ENCODE measurements at places on chromosomes 13 and 19.

GRCh38 chr19:5743630-5744029 is 23.2 kb downstream of the CATSPERD start:
- DNase-seq: no peak

DNA sequence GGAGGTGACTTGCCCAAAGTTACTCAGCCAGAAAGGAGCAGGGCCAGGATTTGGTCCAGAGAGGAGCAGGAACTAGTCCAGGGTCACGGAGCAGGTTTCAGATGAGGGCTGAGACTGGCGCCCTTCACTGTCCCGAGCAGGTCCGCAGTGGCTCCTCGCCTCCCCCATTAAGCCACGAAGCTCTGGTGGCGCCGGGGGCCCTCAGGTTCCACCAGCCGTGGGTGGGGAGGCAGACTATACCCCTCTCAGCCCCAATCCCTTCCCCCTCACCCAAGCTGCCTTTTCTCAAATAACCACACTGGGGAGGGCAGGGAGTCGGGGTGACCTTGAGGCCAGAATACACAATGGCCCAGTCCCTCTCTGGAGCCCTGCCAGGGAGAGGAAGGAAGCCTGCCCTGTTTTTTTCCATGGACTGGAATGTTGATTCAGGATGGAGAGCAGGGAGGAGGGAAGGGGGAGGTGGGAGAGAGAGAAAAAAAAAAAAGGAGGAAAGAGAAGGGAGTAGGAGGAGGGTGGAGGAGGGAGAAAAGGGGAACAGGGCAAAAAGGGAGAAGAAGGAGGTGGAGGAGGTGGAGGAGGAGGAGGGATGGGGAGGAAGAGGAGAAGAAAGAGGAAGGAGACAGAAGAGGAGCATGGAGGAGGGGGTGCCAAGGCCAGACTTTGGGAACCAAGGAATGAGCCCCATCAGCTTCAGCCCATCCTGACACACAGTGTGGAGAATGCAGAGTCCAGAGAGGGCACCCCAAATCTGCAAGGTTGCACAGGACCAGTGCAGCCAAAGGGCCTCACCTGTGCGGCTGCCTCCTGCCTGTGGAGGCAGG is 19.7 kb downstream of the CEACAM16 start:
- DNase-seq: no peak

DNA sequence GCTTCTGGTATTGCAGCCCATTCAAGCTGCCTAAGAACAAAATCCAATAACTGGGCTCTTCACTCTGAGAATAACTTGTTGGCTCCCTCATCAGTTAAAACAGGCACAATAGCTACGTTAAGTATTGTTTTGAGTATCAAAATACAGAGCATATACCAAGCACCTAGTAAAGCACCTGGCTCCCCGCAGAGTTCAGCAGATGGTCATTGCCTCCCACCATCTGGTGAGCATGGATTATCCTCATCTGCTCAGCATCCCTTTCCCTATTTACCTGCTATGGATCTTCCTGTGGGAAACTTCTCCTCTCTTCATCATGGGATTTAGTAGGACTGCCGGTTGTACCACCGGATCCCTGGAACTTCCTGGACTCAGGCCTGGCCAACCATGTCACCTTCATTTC is 199.2 kb upstream of the MAB21L1 start:
- DNase-seq: no peak

DNA sequence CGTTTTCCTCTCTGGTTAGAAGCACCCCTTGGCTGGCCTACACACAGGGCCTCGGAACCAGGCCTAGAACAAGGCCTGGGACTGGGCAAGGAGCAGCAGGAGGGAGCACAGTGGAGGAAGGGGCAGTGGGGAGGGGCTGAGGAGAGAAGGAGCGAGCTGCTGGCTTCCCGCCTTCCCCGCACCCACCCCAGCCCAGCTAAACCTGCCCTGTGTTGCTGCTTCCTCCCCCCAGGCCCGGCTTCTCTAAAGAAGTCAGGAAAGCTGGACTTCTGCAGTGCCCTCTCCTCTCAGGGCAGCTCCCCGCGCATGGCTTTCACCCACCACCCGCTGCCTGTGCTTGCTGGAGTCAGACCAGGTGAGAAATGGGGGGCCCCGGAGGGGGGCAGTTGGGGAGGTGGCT is 24.3 kb downstream of the LYL1 start:
- DNase-seq: no peak

DNA sequence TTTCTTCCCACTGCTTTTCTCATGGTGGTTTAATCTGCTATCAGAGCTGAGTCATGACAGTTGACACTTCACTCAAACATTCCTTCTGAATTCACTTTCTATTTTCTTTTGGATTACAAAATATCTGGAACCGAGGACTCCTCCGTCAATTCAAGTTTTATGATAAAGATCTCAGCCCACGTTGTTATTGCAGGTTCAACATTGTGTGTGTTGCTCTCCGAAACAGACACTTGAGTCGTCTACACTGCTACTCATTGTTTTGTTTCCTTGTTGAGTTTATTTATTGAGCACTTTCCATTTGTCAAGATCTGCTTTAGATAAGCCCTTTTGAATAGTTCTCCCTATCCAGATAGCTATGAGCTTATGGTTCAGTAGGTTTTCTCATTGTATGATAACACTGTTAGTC is 636.1 kb upstream of the GPC6 start:
- no peak for DNase-seq

GRCh38 chr19:49818649-49819370 is 721 bp downstream of the MED25 start:
- DNase-seq: no peak

DNA sequence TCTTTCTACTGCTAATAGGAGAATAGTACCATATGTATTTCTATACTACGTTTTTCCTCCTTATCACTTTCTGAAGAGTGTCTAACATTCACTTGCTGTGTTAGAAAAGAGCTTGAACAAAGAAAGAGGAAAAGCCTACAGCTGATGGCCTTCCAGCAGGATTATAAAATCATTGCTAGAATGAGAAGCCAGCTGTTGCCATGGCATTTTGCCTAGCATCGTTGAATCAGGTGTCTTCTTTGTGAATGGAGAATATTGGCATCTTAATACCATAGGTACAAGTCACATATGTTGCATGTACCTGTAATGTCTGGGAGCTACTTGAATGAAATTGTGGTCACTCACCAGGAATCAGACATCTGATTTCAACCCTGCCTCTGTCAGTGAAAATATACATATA is 1174.9 kb downstream of the PCDH17 start:
- no peak for DNase-seq

DNA sequence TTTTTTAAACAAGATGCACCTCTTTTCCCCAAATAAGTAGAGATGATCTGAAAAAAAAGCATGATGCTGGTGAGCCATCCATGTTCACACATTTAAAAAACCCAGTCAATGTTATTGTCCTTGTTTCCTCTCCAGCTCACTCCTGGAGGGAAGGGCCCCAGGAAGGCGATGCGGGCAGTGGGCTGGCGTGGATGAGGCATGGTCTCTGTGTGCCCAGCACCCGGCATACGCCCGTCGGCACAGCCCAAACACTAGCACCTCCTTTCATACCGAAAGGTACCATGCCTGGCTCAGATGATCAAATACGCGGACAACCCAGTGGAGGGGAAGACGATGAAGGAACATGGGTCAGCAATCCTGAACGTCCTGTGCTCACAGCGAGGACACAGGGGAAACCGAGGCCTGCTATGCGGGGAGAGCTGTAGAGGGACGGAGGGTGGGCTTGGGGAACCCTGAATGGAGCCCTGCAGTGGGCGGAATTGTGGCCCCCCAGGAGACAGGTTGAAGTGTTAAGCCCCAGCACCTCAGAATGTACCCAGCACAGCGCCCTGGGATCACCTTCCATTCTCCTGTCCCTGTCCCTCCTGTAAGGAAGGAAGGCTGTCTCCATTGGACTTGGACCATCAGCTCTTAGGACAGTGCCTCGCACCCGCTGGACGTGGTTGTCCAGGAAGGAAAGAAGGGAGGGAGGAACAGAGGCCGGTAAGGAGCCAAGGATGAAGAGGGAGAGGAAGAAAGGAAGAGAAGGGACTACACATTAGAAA is 49.4 kb downstream of the SOX1 start:
- no peak for DNase-seq
